ENCODE measurements at places on chromosomes 12 and 14.

GRCh38 chr12:13210236-13211190 is 14.0 kb downstream of the EMP1 start:
- DNase-seq, result no peak

DNA sequence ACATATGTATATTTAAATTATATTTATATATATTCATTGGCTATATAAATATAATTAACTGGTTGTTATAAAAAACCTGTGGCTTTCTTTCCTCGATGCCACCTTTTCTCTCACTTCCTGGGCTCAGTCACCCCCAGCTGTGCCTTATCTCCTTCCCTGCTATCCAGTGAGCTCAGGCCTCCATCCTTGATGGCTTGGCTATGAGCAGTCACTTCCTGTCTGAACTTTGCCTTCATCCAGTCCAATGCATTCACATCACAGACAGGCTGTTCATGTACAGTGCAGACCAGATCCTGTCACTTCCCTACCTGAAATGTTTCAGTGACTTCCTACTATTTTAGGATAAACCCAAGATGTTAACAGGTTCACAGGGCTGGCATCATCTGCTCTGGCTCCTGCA is 115.3 kb upstream of the PRB2 start:
- no peak for DNase-seq

GRCh38 chr14:22549324-22549962 is 39.6 kb downstream of the DAD1 start:
- no peak for DNase-seq

DNA sequence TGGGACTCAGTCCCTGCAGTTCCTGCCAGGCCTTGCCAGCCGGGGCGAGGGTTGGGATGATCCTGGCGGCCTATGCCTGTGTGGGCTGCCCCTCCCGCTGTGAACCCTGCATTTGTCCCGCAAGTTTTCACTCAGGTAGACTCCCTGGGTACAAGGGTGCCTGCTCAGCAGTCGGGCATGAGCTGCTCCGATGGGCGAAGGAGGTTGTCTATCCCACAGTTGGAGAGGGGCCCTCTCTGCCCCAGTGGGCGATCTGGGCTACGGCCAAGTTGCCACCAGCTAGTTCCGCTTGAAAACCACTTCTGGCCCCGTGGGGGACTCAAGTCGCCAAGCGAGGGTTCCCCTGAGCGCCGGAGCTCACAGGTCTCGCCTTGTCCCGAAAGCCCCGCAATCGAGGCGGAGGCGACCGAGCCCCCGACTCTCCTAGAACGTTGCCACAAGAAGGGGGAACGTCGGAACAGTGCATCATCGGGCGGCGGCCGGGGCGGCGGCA is 365 bp upstream of the TPI1 start:
- DNase-seq, result no peak

- no peak for DNase-seq
Measured at GRCh38 chr12:90672081-90672480, 282.9 kb downstream of the CCER1 start.

DNA sequence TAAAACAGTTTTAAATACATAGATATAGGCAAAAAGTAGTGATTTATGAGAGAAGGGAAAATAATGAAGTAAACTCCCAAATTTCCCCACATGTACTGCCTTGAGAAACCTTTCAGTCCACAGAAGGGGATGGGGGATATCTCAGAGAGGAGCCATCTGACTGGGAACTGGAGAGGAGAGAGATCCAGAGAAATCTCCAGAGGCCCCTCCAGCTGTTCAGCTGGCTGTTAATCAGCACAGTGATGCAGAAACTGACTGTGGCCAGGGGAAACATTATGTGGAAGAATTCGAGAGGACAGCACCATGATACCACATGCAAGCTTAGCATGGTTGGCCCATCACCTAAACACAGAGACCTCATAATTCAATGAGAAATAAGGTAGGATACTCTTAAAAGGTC is 1165.9 kb upstream of the TMEM132C start:
- no peak for DNase-seq

- no peak for DNase-seq
Measured at GRCh38 chr12:104433061-104433460, 23.7 kb upstream of the CHST11 start.

GRCh38 chr12:117912756-117913155 is 56.0 kb downstream of the KSR2 start:
- DNase-seq, result no peak

DNA sequence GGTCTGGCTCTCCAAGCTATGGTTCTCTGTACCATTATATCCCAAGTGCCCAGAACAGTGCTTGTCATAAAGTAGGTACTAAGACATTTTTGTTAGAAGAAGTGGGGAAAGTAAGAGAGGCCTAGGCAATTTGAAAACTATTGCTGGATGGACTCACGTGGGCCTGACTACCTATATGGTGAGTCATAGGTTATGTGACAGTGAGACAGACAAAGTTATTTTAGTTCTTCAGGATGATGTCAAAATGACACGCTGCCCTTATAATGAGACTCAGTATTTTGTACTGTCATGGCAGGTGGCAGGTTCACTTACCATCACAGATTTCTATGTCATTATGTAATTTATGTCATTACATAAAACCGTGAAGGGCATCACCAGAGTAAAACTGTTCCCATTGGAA is 53.1 kb downstream of the PARP11 start:
- no peak for DNase-seq

GRCh38 chr14:103524002-103524935 is 1.6 kb upstream of the CKB start:
- DNase-seq, result no peak

DNA sequence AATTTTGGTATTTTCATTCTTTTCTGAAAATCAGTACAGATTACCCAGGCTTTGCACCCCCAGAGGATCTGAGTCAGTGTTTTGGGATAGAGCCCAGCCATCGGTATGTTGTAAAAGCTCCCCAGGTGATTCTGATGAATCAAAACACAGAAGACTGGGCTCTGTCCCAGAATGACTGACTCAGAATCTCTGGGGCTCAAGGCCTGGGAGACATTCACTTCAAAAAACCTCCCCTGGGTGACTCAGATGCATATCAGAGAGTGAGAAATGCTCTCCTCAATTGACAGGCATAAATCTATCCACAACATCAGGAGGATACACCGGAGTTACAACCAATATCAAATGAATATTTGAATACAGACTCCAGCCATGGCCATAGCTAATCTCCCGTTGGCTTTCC is 32.6 kb downstream of the SLC35F4 start:
- no peak for DNase-seq
